ENCODE measurements at places on chromosomes 3 and 15. TPM values are rescaled to one million over a fixed set of nuclear protein-coding genes. Genes with fewer than 3 reads are reported as not detected.

The B3GALNT1 gene
- 23.1 TPM for total RNA-seq

The IL17RD gene
- total RNA-seq = not detected

The XXYLT1 gene
- total RNA-seq = 44.4 TPM

The IL20RB gene
- 3.6 TPM for total RNA-seq

The BTLA gene
- total RNA-seq = not detected

The P2RY13 gene
- total RNA-seq = not detected

The PPP1R2 gene
- total RNA-seq = 75.1 TPM

The ACP3 gene
- not detected for total RNA-seq

The XYLB gene
- 3.0 TPM for total RNA-seq

The THOC7 gene
- total RNA-seq = 140 TPM

The LYZL4 gene
- not detected for total RNA-seq

All from SJSA1 (cell line).